ENCODE measurements at places on chromosomes 12 and 14.
A peak's percentile ranks its signal among the peaks of the same experiment; 100 is the strongest.

GRCh38 chr12:118377021-118377883 is 897 bp downstream of the SUDS3 start:
- no peak for DNase-seq

DNA sequence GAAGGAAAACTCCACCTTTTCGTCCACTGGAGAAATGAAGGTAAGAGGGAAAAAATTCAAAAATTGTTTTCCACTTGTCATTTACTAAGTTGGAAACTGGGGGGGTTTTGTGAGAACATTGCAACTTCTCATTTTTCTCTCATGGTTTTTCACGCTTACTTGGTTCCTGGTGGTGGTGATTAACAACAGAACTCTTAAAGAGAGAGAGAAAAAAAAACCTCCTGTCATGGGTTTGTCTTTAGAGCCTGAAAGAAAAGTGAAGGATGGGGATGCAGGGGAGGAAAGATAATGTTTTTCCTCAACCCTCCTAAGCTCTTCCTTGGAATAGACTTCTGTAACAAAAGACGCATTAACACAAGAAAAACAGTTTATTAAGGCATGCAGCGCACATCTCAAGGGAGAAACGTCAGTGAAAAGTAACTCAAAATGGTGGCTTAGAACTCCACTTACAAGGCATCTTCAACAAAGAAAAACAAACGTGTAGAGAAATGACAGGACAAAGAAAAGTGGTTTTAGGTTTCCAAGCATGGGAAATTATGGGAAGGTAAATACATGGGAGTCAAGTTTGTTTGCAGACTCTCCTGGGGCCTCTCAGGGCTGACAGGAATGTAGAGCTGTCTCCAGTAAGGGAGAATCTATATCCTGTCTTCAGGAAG is 81.9 kb upstream of the ATF7IP start:
- DNase-seq = no peak

- DNase-seq = no peak
Measured at GRCh38 chr14:94582851-94583250, 1.6 kb downstream of the SERPINA5 start.

DNA sequence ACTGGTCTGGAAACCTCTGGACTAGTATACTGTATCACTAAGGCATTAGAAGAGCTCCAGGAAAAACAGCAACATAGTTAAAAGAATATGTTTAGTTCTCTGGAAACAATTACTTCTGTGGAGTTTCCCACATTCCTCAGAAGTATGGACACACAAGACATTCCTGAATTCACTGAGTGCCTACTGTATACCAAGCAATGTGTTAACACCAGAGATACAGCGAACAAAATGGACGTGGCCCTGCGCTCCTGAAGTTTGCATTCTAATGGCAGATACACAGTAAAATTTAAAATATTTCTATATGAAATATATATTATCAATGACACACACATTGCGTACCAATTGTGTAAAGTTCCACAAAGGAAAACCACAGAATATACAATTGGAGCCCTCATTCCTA is 1.1 kb downstream of the ANGEL1 start:
- DNase-seq = no peak

GRCh38 chr12:1796515-1797010 is 23.8 kb upstream of the LRTM2 start:
- peak; percentile 32 for DNase-seq

- no peak for DNase-seq
Measured at GRCh38 chr14:95849761-95850160, 26.9 kb upstream of the TUNAR start.

GRCh38 chr12:9039397-9039977 is 50.1 kb downstream of the KLRG1 start:
- no peak for DNase-seq

DNA sequence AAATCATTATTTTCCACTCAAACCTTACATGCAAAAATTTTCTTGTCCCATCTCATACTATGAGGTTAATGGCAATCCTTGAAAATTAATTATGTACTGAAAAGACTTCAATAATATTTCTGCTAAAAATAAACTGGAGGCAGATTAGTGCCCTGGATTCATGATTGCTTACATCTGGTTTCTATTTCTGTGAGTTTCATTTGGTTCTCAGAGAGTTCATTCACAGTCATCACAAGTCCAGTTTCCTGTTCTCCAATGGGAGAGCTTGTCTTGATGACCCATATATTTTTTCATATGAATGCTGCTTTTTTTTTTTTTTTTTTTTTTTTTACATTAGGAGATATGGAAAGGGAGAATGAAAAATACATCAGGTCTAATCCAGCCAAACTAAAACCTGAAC is 6.6 kb upstream of the PTHLH start:
- no peak for DNase-seq

DNA sequence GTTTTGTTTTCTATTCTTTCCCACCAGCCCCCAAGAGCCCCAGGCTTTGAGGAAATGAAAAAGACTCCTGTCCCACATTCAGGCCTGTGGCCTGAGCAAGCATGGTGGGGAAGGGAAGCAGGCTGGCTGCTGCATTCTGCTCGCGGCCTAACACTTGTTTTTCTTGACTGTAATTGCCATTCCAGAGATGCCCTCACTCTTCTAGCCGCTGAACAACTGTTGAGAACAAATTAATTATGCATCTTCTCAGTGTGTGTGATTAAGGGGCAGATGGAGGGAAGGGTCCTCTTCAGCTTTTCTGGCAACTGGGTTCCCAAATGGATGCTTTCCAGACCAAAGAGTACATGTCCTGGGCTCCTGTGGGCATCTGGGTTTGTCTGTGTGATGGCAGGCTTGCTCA is 43.3 kb downstream of the ADCK1 start:
- DNase-seq = no peak

- DNase-seq = no peak
Measured at GRCh38 chr12:12642916-12643315, 31.2 kb downstream of the CREBL2 start.

- DNase-seq = no peak
Measured at GRCh38 chr12:11559626-11560340, 89.7 kb upstream of the ETV6 start.

GRCh38 chr14:106029959-106030358 is 503.6 kb downstream of the TMEM121 start:
- no peak for DNase-seq

DNA sequence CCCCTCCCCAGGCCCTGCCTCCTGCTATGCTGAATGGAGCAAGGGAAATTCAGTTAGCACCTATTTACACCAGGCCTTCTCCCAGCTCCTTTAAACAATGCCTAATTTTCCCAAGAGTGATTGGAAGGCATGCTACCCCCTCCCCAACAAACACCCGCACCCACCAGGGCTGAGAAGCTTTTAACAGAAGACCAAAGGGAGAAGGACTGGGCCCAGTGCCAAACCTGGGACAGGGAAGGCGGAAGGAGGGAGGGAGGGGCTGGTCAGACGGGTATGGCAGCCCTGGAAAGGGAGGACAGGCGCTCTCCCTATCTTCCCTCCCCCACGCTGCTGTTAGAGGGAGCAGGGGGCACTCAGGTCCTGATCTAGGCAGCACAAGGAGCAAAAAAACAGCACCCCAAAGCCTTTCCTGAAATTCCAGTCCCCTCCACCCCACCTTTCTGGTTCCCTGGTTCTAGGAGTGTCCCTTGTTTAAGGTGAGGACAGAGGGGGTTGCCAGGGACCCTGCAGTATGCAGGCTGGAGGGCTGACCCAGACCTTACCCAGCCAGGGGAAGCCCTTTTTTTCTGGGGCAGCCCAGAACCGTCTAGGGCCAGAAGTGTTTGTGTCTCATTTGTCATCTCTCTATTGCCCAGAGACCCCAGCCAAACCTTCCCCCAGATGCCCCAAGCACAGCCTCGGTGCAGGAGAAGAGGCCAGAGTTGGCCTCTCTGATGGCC is 2.4 kb upstream of the KRT8 start:
- no peak for DNase-seq
